ENCODE measurements at places on chromosomes 12 and 14. TPM values are rescaled to one million over a fixed set of nuclear protein-coding genes. Genes with fewer than 3 reads are reported as not detected.

DNA sequence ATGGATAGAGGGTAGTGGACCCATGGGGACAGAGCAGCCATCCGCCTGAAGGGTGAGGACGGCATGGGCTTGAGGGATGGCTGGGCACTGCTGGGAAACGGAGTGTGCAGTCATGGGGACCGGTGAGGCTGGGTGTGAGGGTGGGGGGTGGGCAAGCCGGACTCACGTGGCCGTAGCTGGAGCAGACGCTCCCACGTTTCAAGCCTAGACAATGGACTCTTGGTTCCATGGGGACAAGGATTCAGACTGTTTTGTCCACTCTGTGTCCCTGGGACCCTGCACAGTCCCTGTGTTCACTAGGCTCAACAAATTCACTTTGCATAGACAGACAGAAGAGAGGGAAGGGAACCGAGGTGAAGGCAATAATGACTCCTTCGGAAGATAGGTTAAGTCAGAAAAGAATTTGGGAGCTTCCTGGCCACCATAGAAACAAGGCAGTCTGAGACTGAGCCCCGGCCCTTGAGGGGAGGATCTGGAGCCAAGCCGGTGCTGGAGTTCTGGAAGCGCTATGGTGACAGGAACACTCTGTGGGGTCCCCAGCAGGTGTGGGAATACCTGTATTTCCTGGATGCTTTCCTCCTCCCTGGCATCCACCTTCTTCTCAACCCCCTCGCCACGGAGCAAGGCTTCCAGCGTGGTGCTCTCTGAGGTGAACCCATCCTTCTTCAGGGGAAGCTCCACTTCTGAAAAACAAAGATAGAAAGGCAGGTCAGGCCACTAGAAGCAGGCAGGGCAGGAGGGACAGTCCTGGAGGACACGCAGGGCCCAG lies 162.5 kb downstream of the DPF3 start:
- H3K36me3 ChIP-seq, result no peaks in the 10 kb centered on the region
- no peaks in the 10 kb centered on the region for H3K27me3 ChIP-seq
- H3K27ac ChIP-seq, result no peak overlapping the region
- no peaks in the 10 kb centered on the region for H3K4me1 ChIP-seq
- no peak for DNase-seq
- no peak overlapping the region for H3K4me3 ChIP-seq

Gene TMEM52B
- not detected for total RNA-seq

DNA sequence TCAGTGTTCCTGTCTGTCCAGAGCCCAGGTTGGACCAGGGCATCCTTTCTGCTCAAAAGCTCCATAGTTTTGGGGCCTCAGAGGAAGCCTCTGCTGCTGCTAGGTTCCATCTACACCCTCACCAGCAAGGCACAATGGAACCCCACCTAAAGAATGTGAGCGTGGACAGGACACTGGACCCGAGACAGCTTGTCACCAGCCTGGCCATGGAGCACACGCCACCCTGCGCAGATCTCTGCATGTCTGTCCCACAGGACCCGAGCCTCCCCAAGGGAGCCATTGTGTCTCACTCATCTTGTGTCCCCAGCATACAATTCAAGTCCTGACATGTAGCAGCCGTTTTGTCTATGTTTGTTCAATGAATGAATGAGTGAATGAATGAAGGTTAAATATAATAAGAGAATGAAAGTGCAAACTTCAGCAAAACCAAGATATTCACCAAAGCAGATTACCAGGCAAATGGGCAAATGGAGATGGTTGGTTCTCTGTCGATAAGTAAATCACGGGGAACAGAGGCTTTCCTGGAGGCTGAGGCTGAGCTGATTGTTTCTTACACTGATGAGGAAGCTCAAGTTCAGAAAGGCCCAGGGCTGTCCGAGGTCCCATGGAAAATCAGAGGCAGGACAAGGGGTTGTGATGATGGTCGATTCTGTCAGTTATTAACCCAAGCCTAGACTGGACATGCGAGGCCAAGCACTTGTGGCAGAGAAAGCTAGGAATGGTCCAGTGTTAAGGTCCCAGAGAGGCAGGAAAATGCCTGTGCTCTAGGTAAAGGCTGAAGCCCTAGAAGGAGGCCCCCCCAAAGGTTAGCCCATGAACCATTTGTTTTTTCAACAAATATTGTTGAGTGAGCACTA lies 27.0 kb downstream of the SERPINA3 start:
- no peaks in the 10 kb centered on the region for H3K27me3 ChIP-seq
- no peaks in the 10 kb centered on the region for H3K4me1 ChIP-seq
- no peaks in the 10 kb centered on the region for H3K36me3 ChIP-seq
- no peak overlapping the region for H3K27ac ChIP-seq

DNA sequence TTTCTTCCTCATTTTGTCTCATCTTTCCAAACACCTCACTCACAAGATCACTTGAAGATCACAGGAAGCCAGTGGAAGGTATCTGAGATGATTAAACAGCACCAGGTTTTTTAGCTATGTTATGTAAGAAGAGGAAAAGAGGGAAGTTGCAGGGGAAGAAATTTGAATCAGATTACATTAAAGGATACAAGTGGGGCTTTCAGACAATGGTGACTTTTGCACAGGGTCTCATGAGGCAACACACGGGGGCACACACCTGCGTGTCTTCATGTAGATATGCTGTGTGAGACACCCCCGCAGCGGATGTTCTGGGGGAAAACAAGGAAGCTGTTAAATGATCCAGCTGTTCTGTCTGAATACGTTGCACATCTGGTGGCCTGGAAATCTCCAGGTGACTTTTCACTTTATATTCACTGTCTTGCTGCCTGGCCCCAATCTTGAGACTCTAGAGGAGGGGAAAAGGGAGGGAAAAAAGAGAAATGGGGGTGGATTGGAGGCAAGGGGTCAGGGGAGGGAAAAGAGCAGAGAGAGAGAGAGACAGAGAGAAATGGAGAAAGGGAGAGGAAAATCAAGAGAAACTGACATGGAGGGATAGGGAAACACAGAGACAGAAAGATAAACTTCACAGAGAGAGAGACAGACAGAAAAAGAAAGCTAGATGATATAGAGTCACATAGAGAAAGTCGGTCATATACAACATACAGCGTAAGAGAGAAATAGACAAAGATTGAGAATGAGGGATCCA lies 36.3 kb upstream of the PPP1CC start:
- DNase-seq, result no peak
- no peaks in the 10 kb centered on the region for H3K4me1 ChIP-seq
- H3K4me3 ChIP-seq, result no peak overlapping the region
- no peaks in the 10 kb centered on the region for H3K36me3 ChIP-seq

DNA sequence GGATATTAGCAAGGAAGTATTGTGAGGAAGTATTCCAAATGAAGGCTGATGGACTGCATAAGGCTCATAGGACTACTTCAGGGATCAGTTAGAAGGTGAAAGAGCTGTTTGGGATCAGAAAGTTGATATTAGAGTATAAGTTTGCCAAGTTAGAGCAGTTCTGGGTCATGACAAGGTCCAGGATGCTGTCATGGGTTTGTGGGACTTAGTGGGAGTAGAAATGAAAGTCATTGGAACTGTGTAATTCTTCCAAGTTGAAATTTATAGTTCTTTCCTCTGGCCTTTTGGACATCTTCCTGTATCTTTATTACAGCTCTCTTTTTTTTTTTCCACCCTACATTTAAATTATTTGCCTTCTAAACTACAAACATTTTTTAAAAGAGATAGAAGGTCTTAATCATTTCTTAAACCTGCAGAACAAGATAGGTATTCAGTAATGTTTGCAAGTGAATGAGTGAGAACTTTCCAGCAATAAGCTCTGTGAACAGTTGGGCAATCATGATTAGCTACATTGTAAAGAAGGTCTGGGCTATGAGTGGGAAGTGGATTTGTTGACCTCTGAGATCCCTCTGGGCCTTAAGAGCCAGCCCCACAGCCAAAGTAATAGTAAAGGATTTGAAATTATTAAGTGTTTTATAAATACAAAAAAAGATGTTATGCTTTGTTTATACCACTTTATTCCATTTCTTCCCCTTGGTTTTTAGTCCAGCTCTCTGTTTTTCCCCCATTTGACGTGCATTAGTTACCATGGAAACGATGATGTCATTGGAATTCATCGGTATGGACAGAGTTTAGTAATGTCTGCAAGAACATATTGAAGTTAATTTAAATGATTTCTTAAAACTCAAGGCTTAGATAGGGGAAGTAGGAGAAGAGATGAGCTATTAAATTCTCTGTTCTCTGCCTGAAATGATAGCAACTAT lies 247.9 kb upstream of the ARHGAP5 start:
- H3K27me3 ChIP-seq, result no peaks in the 10 kb centered on the region
- H3K4me3 ChIP-seq, result no peak overlapping the region
- DNase-seq, result no peak
- no peaks in the 10 kb centered on the region for H3K36me3 ChIP-seq

DNA sequence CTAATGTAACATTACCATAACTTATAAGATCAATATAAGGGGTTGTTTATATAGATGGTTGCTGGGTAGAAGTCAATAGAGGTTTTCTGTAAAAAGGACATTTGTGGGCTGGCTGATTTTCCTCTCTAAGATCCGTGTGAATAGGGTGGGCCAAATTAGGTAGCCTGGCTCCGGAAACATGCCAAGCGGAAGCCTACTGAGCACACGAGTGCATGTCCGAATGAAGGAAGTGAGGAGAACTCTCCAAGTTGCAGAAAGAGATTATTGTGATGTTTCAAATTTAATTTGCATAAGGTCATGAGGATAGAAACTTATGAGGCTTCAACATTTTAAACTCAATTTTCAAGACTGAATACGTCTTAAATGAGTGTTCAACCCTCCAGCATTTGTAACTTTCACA lies 356.7 kb downstream of the SNAPC1 start:
- no peak for DNase-seq
- peaks cover 12% of the 10 kb centered on the region for H3K4me1 ChIP-seq
- H3K4me3 ChIP-seq, result no peak overlapping the region
- H3K36me3 ChIP-seq, result no peaks in the 10 kb centered on the region
- H3K27me3 ChIP-seq, result peaks cover 8% of the 10 kb centered on the region
- no peak overlapping the region for H3K27ac ChIP-seq

Gene PTPRO
- 2.9 TPM for total RNA-seq

Gene ALX1
- not detected for total RNA-seq

GRCh38 chr12:50839042-50839441 lies 3.7 kb upstream of the TMPRSS12 start:
- no peak overlapping the region for H3K27ac ChIP-seq
- no peak for DNase-seq
- H3K27me3 ChIP-seq, result no peaks in the 10 kb centered on the region

DNA sequence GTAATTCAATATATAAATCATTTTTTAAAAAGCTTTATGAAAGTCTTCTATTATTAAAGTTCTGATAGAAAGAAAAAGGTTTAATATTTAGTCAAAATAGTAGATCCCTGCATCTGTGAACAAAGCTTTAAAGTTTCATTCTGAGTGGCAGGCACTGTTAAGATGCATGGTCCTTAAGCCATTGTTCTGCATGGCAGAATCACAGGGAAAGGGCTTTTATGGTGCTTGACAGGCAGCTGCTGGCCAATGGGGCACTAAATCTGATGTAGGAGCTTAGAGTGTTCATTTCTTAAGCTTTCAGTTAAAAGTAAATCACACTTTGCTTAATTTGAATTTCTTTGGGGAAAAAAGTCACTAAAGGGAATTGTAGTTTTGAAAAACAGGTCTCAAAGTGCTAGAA lies 148.2 kb downstream of the PLEKHA5 start:
- H3K4me3 ChIP-seq, result no peak overlapping the region
- peaks cover 11% of the 10 kb centered on the region for H3K4me1 ChIP-seq
- no peak overlapping the region for H3K27ac ChIP-seq
- H3K27me3 ChIP-seq, result no peaks in the 10 kb centered on the region
- H3K36me3 ChIP-seq, result peaks cover 17% of the 10 kb centered on the region

Gene LRRIQ1
- total RNA-seq, result 0.12 TPM

GRCh38 chr12:28235015-28235414 lies 44.8 kb downstream of the CCDC91 start:
- no peak for DNase-seq
- no peaks in the 10 kb centered on the region for H3K36me3 ChIP-seq
- H3K27ac ChIP-seq, result no peak overlapping the region
- no peaks in the 10 kb centered on the region for H3K27me3 ChIP-seq

Gene TSPAN19
- not detected for total RNA-seq

Gene TAS2R31
- total RNA-seq, result 0.59 TPM

GRCh38 chr14:75426332-75427125 lies 1.3 kb upstream of the JDP2 start:
- peaks cover under 1% of the 10 kb centered on the region for H3K36me3 ChIP-seq
- H3K27ac ChIP-seq, result peak overlapping the region; percentile 90
- H3K4me3 ChIP-seq, result peak overlapping the region; percentile 65
- no peaks in the 10 kb centered on the region for H3K27me3 ChIP-seq
- H3K4me1 ChIP-seq, result peaks cover 55% of the 10 kb centered on the region

Gene NEMP1
- 1.9 TPM for total RNA-seq

Gene KIF26A
- 5.6 TPM for total RNA-seq

GRCh38 chr12:26303418-26303817 lies 108.0 kb downstream of the SSPN start:
- no peak overlapping the region for H3K4me3 ChIP-seq
- peaks cover 9% of the 10 kb centered on the region for H3K4me1 ChIP-seq
- H3K27ac ChIP-seq, result no peak overlapping the region
- H3K27me3 ChIP-seq, result no peaks in the 10 kb centered on the region

Gene DPPA3
- total RNA-seq, result not detected

- no peak overlapping the region for H3K27ac ChIP-seq
- no peaks in the 10 kb centered on the region for H3K4me1 ChIP-seq
- DNase-seq, result no peak
- H3K36me3 ChIP-seq, result no peaks in the 10 kb centered on the region
Measured at GRCh38 chr14:63192085-63192484, 12.2 kb upstream of the RHOJ start.

Gene IL26
- not detected for total RNA-seq

DNA sequence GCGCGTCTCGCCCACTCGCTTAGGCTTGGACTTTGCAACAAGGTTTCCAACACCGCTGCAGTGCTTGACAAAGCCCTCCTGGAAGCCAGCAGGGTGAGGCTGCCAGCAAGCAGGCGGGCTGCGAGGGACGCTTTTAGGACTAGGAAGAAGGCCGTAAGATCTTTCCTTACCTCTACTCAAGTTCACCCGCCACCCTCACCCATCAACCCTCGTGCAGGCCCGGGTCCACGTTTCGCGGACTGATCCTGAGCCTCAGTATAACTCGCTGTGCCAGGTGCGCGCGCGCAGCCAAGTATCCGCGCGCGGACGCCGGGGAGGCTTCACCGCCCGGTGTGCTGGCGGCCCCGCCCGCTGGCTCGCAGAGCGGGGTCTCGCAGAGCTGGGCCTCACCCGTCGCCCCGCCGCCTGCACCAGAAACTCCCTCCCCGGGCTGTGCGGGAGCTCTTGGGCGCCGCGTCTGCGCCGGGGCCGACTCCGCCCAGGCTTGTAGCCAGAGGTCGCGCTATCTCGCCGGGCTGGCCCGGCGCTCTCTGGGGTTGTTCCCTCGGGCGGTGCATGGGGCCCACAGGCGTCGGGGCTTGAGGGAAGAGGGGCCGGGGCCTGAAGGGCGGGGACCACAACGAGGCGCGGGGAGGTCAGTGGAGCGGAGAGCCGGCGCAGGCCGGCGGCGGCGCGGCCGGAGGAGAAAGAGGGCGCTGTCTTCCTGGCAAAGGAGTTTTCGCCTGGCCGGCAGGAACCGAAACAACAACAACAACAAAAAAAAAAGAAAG lies 7.6 kb upstream of the SIX1 start:
- H3K4me3 ChIP-seq, result peak overlapping the region; percentile 47
- H3K4me1 ChIP-seq, result peaks cover 34% of the 10 kb centered on the region
- DNase-seq, result no peak
- no peak overlapping the region for H3K27ac ChIP-seq

Gene C12orf43
- 12.1 TPM for total RNA-seq

GRCh38 chr14:45140661-45141187 lies 5.0 kb downstream of the FANCM start:
- no peak overlapping the region for H3K4me3 ChIP-seq
- DNase-seq, result no peak
- H3K36me3 ChIP-seq, result no peaks in the 10 kb centered on the region
- no peak overlapping the region for H3K27ac ChIP-seq
